ENCODE measurements at places on chromosomes 3 and 15.
A peak's percentile ranks its signal among the peaks of the same experiment; 100 is the strongest.

- DNase-seq: no peak
Observed at GRCh38 chr15:66802025-66803001, 100.3 kb downstream of the SMAD6 start.

GRCh38 chr3:63303238-63303637, 25.1 kb downstream of the SYNPR start:
- no peak for DNase-seq

DNA sequence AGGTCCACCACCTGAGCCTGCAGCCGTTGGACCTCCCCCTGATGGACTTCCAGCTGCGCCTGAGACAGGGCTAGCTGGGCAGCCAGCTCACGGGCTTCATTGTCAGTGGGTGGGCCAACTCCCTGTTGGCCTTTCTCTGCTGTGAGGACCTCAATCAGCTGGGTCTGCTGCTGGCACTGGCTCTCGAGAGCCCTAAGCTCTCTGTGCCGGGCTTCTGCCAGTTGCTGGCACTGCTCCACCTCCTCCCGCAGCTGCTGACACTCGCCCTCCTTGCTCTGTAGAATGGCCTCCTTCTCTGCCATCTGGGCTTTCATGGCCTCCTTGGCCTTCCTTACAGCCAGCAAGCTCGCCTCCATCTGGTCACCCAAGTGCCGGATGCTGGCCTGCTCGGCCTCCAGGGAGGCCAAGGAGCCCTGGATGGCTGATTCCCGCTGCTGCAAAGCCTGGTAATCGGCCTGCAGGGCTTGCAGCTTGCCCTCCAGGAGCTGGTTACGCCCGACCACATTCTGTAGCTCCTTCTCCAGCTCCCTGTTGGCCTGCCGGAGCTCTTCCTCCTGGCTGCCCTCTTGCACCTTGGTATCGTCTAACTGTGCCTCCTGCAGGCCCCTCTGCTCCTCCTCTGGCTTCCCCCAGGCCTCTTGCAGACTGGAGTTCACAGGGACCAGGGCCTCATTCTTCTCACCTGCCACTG, 23.8 kb downstream of the CXCR6 start:
- no peak for DNase-seq

- DNase-seq: no peak
Observed at GRCh38 chr3:50147861-50148260, 7.3 kb upstream of the SEMA3F start.

- no peak for DNase-seq
Observed at GRCh38 chr3:58051196-58051595, 43.0 kb downstream of the FLNB start.

GRCh38 chr3:81476692-81477091, 284.8 kb downstream of the GBE1 start:
- DNase-seq: no peak

DNA sequence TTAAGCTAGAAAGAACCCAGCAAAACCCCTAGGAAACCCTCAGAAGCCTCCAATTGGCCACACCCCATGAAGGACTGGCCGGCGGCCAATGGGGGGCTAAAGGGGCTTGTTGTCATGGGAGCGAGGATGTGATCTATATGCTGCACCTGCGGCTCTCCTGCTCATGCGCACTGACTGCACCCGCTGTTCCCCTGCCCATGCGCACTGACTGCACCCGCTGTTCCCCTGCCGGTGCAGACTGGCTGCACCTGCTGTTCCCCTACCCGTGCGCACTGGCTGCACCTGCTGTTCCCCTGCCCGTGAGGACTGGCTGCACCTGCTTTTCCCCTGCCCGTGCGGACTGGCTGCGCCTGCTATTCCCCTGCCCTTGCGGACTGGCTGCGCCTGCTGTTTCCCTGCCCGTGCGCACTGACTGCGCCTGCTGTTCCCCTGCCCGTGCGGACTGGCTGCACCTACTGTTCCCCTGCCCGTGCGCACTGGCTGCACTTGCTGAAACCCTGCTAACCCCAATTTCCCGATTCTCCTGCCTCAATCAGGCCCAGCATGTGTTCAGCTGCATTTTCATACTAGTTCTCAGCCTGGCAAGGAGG, 16.8 kb upstream of the MCCC1 start:
- peak; percentile 15 for DNase-seq

DNA sequence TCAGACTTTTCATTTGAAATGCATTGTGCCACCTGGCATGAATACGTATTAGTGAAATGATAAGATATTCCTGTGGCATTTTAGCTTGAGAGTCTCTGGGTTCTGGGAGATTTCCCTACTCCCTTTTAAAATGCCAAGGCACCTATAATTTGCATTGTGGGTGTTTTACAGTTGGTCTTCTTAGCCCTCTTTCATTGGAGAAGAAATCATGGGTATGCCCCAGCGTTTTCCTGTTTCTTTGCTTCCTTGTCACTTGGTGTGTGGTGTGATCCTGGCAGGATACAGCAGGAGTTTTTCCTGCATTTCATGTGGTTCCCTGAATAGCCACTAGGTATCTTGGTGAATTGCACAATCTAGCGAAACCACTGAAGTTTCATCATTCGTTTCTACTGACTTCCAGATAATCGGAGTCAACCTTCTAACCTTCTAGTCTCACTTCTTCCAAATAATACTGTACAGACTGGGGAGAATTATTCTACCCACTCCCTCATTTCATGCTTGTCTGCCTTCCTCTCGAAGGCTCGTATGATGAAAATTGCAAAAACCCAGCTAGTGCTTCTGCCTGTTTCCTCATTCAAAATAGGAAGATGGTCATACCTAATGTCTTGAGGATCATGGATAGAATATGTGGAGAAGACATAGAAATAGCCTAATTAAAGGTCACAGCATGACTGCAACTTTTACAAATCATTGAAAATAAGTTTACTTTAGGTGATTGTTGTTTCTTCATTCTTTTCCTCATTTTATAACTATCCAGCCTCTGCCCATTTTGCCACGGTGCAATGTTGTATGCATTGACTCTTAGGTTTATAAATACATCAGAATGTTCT, 2.6 kb downstream of the BHLHE40 start:
- no peak for DNase-seq

DNA sequence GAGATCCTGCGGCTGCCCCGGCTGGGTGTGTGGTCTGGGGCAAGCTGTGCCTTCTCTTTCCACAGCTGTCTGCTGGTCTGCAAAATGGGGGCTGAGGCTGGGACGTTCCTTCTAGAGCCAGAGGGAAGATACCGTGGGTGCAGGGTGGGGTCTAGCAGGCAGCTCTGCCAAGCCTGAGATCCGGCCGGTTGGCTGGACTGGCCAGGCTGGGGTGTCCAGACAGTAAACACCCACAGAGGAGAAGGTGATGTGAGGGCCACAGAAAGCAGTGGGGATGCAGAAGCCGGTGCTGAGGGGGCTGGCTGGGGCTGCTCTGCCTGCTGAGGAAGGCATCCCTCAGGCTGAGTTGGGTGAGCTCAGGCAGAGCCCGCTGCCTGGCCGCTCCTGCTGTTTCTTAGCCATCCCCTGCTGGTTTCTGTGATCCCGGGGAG, 46.1 kb downstream of the FBLN2 start:
- DNase-seq: no peak

DNA sequence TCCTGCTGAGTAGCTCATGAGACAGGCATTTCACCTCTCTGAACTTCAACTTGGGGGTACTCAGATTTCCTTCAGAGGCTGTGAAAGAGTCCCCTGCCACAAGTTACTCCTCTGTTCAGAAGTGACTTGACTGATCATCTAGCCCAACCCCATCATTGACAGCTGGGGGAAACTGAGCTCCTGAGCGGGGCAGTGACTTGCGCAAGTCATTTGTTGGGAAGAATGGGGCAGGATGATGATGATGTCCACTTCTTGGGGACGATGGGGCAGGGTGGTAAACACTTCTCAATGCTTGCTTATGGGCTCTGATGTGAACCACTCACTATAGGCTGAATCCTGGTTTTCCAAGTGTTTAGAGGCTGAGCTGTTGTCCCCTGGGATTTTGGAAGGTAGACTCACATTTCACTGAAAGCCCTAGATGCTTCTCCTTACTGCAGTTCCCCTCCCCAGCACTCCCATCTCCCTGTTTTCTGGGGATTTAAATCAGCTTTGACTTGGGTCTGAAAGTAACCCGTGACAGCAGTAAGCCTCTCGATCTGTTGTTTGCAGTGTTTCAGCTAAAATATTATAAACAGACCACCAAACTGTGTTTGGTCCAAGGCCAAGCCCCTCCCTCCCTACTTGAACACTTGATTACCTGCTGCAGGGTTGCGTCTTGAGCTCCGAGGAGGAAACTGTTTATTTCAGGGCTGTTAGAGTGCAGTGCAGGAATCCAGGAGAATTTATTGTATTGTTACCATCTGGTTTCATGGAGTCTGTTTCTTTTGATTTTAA, 25.1 kb downstream of the SMAD3 start:
- DNase-seq: no peak

- DNase-seq: no peak
Observed at GRCh38 chr3:12796171-12797123, at the start of gene CAND2. Gene CAND2 (plus strand): TSS chr3:12796680. CDS start chr3:12796721, 41 bp downstream.

DNA sequence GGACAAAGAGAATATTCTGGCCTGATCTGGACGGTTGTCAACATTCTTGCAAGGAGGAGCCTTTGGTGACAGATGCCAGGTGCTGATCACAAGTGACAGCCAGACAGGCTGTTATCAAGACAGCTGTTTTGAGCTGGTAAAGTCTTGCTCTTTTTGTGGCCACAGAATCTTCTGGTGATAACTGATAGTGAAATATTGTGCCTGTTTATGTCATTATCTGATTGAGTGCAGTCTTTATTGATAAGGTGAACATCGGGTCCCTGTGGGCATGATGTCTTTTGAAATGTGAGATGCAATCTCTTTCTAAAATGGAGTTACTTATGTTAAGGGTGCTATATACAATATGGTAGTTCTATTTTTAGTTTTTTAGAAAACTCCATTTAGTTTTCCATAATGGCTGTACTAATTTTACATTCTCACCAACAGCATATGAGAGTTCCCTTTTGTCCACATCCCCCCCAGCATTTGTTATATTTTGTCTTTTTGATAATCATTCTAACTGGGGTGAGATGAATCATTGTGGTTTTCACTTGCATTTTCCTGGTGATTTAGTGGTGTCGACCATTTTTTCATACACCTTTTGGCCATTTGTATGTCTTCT, 10.7 kb downstream of the CEP63 start:
- DNase-seq: no peak

- peak; percentile 62 for DNase-seq
Observed at GRCh38 chr15:63502843-63503738, 1.3 kb upstream of the USP3 start.

- no peak for DNase-seq
Observed at GRCh38 chr3:128456776-128457715, 9.6 kb downstream of the DNAJB8 start.

DNA sequence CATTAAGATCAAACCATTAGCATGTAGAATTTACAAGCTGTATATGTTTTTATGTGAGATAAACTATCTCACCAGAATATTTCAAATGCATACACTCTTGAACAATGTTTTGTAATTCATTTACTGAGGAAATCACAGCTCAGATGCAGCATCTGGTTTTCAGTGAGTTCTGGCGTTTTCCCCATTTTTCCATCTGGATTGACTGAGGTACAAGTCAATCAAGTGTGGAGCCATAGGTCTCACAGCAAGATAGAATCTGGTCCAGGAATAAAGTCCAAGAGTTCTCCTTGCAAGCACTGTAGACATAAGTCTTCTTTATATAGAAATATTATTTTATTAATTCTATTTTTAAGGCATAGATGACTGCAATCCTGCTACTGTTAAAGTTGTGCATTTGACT, 219.3 kb downstream of the ZBBX start:
- DNase-seq: no peak

GRCh38 chr3:117263270-117263669, 553.7 kb downstream of the TUSC7 start:
- no peak for DNase-seq

- no peak for DNase-seq
Observed at GRCh38 chr3:141346418-141346817, 21.9 kb upstream of the ZBTB38 start.

GRCh38 chr3:63228677-63229076, 49.4 kb upstream of the SYNPR start:
- no peak for DNase-seq

DNA sequence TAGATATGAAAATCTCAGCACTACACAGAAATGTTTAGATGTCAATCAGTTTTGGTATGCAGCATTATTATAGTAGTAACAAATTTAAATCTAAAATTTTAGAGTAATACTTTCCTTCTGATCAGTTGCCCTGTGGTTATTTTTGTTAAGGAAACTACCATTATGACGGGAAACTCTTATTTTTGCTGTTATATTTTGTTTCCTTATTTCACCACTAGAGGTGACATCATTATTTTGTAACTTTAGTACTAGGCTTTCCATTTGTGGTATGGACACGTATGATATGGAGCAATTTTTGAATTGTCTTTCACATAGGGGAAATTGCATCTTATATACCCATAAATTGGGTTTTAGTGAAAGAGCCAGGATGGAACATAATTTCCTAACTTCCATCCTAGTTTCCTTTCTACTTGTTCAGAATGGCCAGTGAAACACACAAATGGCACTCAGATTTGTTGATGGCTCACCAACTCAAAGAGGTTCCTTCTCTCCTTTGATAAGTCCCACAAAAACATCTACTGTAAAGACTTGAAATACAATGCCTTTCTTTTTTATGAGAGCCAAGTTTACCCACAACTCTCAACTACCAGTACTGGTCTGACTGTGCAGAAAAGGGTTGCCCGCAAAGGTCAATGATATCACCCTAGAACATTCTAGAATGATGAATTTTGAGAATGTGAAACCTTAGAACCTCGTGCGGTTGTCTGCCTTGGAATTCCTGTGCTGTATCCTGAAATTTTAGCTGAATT, 19.4 kb upstream of the PPP4R2 start:
- no peak for DNase-seq

GRCh38 chr3:39754549-39754948, 54.9 kb upstream of the MYRIP start:
- DNase-seq: no peak

- no peak for DNase-seq
Observed at GRCh38 chr15:75198560-75199356, 2.9 kb upstream of the C15orf39 start.

GRCh38 chr3:48747706-48748105, 30.7 kb upstream of the IP6K2 start:
- DNase-seq: no peak

GRCh38 chr3:132135628-132136333, 101.0 kb upstream of the CPNE4 start:
- DNase-seq: no peak

DNA sequence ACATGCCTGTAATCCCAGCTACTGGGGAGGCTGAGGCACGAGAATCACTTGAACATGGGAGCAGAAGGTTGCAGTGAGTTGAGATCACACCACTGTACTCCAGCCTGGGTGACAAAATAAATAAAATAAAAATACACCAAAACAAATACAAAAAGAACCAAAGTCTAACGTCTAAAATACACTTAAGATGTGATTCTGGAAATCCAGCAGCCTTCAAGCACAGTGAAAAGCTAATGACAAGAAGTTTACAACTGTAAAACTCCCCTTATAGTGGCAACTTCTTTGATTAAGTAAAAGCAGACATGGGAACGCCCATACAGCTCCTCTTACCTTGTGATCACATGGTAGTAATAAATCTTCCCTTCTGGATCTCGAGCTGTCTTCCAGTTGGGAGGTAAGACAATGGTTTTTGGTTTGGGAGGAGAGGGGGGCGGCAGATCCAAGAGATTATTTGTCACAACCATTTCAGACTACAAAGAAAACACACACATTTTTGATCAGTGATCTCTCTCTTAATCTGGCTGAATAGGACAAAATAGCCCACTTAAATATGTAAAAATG, 62.8 kb downstream of the NBEAL2 start:
- no peak for DNase-seq
